T-helper 2 cell (primary cell): ENCODE measurements at places on chromosomes 2 and 18.

GRCh38 chr2:183243758-183244157 is 119.5 kb downstream of the NUP35 start:
- no peak for DNase-seq

DNA sequence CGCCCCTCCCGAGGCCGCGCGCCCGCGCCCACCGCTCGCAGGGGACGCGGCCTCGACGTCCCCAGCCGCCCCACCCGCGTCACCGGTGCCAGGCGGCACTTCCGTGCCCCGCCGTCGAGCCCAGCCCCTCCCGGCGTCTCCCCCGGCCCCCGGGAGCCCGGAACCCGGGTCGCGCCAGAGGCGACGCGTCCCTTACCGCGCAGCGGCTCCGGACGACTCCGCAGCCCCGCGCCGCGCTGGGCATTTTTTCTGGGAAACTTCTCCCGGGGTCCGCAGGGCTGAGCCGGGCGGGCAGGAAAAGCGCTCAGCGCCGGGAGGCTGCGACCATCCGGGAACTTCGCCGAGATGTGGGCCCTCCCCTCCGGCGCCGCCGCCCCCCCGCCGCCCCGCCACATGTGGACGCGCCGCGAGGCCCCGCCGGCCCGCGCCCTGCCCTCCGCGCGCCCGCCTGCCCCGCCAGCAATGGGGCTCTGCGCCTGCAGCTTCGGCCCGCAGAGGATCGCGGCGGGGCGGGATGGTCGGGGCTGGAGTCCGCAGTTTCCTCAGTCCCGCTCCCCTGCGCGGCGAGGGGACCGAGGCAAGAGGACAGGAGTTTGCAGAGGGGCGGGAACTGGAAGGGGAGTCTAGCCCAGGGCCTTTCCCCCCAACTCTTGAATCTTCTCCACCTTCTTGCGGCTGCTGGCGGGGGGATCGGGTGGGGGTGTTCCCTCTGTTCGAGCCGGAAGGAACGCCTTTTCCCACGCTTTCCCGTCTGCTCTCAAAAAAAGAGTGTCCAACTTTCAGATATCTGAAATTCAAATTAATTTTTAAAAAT is 81.5 kb downstream of the CHRNA1 start:
- DNase-seq: peak; percentile 53

- no peak for DNase-seq
These were observed 320.0 kb upstream of the TRIB2 start for GRCh38 chr2:12396699-12397098.

DNA sequence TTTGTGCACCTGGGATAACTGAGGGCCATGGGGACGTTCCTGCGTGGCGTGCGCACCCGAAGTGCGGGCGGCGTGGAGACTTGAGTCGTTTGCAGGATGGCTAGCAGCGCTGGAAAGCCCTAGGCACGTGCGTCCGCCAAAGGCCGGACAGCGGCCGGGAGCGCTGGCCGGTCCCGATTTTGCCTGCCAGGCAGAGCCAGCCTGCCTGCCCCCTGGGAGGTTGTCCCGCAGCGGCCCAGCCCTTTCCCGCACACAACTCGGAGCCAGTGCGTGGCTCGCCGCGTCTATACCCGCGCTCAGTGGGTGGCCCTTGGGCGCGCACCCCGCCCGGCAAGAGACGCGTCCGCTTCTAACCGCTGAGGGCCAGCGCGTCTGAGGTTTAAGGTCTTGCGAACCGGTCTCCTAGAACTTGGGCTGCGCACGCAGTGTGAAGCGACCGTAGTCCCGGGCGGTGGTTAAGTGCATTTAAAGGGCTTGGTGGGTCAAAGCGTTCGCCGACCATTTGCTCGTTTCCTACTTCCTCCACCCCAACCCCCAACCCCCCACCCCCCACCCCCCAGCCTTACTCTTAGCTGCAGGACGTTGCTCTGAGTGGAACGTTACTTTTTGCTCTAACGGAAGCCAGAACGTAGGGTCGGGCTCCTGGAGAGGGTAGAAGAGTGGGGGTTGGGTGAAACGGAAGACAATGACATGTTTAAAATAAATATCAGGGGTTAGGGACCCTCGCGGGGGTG is 627 bp downstream of the CDCA7 start:
- no peak for DNase-seq

DNA sequence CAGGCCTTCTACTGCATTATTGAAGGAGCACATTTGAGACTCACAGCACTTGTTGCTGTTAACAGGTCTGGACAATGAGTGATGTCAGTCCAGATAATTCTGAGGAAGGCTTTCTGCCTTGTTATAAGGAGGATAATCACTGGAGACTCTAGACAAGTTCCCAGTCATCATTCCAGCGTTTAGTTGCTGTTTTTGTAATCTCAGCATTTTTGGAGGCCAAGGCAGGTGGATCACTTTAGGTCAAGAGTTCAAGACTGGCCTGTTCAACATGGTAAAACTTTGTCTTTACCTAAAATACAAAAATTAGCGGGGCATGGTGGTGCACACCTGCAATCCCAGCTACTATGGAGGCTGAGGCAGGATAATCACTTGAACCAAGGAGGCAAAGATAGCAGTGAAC is 39.6 kb upstream of the TRIM43B start:
- DNase-seq: no peak

- no peak for DNase-seq
These were observed 58.1 kb downstream of the INPP4A start for GRCh38 chr2:98502556-98503335.

GRCh38 chr2:231452799-231453508 is 11.3 kb downstream of the NCL start:
- no peak for DNase-seq

DNA sequence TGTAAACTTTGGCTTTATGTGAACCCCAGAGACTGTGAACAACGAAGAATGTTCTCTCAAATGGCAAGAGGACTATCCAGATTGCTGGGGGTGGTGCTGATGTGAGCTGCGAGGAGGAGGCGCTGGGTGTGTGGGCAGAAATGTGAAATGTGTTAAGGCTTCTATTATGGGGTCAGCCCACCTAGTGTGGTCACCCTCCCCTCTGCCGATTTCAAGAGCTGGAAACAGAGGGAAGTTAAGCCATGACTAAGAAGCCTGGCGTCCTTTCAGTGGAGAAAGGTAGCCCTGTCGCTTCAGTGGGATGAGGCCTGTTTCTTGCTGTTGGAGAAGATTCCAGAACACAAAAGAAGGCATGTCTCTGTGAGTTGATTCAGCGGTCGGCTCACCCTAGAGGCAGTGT is 89.0 kb upstream of the KCTD1 start:
- no peak for DNase-seq

DNA sequence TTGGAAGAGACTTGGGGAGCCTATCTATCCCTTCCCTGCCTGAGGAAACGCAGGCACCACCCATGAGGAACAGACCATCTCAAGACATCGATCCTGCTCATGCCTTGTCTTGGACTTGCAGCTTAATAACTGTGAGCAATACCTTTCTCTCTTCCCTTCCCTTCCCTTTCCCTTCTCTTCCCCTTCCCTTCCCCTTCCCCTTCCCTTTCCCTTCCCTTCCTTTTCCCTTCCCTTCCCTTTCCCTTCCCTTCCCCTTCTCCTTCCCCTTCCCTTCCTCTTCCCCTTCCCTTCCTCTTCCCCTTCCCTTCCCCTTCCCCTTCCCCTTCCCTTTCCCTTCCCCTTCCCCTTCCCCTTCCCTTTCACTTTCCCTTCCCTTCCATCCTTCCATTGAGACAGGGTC is 650.7 kb upstream of the SOX11 start:
- DNase-seq: no peak

- no peak for DNase-seq
These were observed 139.5 kb downstream of the LRRC30 start for GRCh38 chr18:7370375-7370774.

DNA sequence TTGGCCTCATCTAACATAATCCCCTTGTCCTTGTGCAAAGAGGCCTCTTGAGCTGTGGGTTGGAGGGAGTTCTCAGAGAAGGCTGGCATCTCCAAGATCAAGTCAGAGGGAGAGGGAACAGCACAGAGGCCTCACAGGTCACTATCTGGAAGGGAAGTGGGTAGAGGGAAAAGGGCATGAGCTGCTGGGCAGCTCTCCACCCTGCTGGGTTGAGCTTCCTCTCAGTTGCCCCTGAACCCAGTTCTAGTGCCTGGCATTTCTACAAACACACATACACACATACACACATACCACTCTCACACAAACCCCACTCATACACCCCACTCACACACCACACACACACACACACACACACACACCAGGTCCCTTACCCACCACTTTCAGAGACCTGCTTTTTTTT is 30.3 kb upstream of the RMP24 start:
- no peak for DNase-seq

GRCh38 chr2:203400805-203401585 is 72.8 kb downstream of the ABI2 start:
- DNase-seq: no peak

- DNase-seq: no peak
These were observed 77.4 kb downstream of the VIT start for GRCh38 chr2:36773947-36774346.

DNA sequence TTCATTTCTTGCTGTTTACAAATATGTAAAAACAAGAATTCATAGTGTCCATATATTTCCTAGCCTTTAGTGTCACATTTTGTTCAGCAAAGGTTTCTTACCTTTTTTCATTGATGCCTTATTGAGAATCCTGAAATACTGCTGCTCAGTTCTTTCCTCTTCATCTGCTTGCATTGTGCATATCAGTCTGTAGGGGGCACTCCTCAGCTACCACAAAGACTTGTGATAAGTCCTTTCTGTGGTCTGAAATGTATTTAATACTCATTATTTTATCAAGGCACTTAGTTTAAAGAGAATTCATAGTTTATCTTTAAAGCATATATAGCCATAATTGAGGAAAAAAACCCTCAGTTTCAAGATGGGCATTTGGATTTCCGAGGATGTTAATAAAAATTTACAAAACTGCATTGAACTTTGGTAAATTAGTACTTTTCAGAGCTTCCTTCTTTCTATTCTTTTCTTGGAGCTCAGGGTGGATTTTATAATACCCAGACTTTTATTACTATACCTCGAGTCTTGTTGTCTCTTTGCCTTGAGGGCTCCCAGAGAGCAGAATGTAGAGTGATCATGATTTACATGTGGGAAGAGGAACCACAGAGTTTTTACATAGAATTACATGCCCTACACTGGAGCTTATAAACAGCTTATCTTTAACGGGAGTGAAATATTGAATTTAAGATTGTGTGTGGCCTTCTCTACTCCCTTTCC is 570.1 kb downstream of the PLCL1 start:
- DNase-seq: no peak

DNA sequence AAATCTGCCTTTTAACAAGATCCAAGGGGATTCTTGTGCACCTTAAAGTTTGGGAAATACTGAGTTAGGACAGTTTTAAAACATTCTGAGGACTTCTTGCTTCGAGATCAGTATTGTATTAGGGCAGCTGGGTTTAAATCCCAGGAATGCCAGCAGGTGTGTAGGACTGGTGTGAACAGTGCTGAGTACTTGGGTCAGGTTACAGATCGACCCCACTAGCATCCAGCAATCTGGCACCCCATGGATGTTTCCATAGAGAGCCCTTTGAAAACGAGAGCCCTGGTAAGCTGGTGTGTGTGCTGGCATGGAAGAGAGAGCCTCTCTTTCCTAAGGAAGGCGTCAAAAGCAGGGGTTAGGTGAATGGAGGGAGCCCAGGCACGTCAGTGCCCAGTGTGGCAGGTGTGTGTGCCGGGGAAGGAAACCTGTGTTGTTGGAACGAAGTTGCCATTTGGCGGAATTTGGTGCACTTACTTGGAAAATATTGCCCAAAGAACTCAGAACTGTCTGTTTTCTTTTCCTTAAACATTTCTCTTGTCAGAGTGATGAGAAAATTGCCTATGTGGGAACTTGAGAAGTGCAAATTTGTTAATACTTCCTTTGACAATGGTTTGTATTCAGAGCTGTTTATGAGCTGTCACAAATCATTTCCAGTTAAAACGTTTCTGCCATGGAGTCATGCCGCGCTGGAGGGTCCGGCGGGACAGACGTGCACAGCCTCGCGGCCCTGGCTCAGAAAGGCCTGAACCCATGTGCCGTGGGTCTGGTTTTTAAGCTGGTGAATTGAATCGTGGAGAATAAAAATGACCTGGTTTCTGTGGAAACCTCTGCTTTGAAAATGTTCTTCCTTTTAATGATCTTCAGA is 38.1 kb downstream of the LDLRAD4 start:
- no peak for DNase-seq

- no peak for DNase-seq
These were observed 12.6 kb downstream of the RNF149 start for GRCh38 chr2:101295895-101296294.

- no peak for DNase-seq
These were observed 43.7 kb upstream of the CAB39 start for GRCh38 chr2:230668939-230669303.

GRCh38 chr18:1648712-1649111 is 744.0 kb downstream of the ADCYAP1 start:
- no peak for DNase-seq

- no peak for DNase-seq
These were observed 19.5 kb downstream of the CNOT11 start for GRCh38 chr2:101272045-101272784.

DNA sequence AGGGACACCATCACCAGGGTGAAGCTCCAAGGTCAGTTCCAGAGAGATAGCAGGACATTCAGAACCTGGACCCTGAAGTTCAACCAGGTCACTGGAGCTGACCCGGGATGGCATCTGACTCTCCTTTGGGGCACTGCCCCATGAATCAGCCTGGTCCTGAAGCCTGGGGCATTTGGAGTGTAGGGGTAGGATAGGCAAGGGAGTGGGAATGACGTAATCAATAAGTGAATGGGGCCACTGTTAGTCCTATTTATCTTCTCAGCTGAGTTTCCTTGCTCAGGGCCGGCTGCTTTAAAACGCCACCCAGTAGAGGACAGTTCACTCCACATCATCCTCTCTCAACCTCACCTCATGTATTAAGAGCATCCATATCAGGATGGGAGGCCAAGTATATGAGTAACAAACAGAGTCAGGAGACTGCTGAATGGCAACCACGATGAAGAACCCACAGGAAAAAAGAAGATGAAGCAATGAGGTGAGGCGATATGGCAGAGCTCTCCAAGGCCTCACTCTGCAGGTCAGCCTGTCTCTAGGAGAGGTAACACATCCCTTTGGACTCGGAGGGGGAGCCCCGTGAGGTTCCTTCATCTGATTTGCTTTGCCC is 1.8 kb upstream of the RFX8 start:
- DNase-seq: peak; percentile 43

- DNase-seq: no peak
These were observed 30.3 kb upstream of the HNRNPLL start for GRCh38 chr2:38632980-38633379.

GRCh38 chr2:66869076-66869475 is 434.2 kb downstream of the MEIS1 start:
- no peak for DNase-seq

GRCh38 chr18:21513292-21513691 is 87.2 kb downstream of the ESCO1 start:
- no peak for DNase-seq

- DNase-seq: no peak
These were observed 169.1 kb upstream of the THUMPD2 start for GRCh38 chr2:39948016-39948719.

DNA sequence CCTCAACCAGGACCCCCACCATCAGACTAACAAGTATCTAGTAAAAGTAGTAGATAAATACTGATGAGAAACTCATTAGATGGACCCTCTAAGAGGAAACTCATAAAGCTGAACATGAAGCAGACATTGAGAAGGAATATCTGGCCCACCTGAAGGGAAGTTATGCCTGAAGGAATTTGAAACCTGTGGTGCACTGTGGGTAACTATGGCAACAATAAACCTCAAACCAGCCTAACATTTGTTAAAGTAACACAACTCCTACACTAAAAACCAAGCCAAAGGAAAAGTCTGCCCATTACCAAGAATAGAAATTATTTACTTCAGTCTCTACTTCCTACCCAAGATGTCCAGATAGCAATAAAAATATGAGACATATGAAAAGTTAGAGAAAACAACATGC is 43.4 kb downstream of the KIAA1328 start:
- DNase-seq: no peak
